Stimulated activated CD8-positive, alpha-beta memory T cell treated with anti-CD3 and anti-CD28 coated beads, Interleukin-15, amount 100 ng/mL, for 4 hours (primary cell): ENCODE measurements at places on chromosomes 7 and 10.

DNA sequence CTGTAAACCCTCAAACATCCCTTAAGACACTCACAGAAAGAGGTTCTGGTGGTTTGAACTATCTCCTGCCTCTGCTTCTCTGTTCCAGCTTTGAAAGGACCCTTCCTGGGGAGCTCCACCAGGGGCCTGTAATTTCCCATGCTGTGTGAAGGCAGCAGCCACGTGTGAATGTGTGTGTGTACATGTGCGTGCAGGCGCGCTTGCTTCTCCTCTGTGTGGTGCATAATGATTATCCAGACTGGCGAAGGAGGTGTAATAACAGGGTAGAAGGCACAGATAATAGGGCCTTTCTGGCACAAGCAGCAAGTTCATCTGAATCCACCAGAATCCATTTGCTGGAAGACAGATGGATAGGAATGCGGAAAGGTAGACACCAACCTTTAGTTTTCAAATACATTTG lies 466.5 kb downstream of the GRID1 start:
- no peak for DNase-seq

DNA sequence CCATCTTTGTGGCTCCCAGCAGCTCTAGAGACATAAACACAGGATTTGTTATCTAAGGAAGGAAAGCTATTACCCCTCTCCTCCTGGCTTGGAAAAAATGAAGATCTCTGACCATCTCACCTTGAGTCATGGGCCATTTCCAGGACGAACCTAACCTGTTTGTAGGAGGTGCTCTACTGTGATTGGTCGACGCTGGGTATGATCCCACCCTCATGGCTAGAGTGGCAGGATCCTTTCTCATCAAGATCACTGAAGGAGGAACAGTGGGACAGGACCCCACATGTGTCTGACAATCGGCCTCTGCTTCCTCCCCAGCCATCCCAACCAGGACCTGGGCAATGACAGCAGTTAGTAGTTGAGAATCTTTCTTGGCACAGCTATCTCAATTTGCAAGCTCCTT lies 144.1 kb downstream of the EMX2 start:
- no peak for DNase-seq

- DNase-seq = no peak
Measured at GRCh38 chr7:39069031-39069430, 91.3 kb downstream of the POU6F2 start.

- no peak for DNase-seq
Measured at GRCh38 chr7:125459038-125459437, 529.4 kb upstream of the POT1 start.

GRCh38 chr10:119115926-119116325 lies 12.0 kb downstream of the DENND10 start:
- DNase-seq = no peak

GRCh38 chr7:47488969-47489342 lies 93.0 kb downstream of the TNS3 start:
- no peak for DNase-seq

DNA sequence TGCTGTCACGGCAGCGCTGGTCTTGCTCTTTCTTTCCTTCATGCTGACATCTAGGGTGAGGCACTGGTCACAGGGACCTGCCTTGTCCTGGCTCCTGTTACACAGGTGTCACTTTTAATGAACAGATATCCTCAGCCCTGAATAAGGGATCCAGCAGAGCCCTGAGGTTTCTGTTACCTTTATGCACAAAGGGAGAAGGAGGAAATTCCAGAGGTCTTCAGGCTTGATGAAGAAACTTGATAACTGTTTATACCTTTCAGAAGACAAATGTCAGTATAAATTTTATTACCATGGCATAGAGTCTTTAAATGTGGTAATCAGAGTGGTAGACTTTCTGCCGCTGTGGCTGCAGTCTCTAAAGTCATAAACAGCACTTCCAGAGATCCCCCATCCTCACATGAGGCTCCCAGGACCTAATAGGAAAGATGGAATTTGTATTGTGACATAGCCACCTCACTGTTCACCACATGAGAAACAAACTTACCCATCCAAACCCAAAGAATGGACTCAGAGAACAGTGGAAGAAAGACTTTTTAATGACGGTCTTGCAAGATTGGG lies 2.7 kb downstream of the LRRC27 start:
- no peak for DNase-seq

DNA sequence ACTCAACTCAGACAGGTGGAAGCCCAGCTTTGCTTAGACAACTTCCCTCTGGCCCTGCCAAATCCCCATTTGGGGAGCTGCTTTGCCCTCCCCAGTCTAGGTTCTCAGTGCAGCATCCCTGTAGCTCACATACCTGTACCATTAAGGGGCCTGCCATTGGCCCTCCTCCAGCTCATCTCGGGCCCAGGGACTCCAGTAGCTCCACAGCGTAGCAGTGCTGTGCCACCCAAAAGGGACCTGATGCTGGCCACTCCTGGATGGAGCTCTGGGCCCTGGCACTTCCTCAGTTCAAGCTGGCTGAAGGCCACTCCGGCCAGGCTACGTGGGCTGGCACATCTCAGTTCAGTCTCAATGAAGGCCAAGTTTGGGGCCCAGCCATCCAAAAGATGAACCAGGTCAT lies 7.4 kb downstream of the LRIT1 start:
- DNase-seq = no peak

DNA sequence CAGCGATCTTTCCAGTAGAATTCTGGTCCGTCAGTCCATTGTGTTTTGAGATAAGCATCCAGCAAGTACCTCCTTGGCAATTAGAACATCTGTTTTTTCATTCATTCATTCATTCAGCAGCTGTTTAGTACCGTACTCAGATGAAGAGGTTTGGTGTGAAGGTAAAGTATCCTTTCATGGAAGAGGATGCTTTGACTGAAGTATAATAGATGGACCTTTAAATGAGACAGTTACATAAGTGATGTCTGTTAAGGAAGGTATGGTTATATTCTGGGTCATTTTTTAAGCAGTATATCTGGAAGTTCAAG lies 1.2 kb downstream of the MAPK8 start:
- DNase-seq = no peak

DNA sequence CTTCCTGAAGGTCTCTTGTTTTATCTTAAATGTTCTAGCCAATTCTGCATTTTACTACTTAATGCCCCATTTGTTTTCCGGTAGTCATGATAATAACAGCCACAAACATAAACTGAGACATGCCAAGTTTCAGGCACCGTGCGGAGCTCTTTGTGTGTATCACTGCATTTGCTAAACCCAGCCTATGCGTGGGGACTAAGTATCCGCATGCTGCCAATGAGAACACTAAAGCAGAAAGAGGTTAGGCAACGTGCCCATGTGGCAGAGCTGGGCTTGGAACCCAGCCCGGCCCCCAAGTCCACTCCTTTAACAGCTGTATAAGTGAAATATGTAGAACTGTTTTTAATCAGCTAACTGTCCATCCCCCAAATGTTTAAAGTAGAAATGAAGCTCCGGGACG lies 54.1 kb downstream of the SLIT1 start:
- no peak for DNase-seq

GRCh38 chr7:5525271-5526099 lies 101.9 kb upstream of the TNRC18 start:
- no peak for DNase-seq

DNA sequence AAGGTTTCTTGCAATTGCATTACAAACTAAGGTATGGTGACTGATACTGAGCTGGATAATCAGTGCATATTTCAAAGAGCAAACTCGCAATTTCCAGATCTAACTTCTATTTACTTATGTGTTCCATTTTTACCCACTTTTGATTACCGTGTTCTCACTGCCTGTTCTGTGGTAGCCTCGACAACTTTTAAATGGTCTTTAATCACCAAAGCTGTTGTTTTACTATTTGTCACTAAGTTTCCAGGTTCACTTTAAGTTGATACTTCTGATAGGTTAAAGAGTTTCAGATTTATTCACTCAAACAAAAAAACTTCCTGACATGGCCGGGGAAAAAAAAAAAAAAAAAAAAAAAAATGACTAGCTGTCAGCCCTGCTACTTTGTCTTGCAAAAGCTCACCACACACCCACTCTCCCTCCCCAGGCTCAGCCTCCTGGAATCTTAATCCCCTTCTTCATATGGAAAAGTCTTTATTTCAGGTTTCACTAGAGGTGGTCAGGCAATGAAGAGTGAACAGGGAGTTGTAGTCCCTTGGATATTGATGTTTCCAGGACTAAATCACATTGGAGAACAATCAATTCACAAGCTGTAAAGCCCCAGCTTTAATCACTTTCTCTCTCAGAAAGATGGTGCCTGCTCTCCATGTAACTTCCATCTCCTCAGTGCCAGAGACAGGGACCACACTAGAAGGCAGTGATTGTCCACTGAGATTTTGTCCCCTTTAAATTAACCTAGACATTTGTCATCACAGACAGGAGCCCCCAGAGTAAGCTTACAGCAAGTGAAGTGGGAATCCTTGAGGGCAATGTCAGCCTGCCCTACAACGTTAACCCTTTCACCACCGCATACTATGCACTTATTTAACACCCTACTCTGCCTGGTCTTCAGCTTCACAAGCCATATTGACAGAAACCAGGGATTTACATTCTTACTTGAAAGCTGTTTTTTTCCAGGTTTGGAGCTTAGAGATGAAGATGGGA lies 749.1 kb upstream of the SORCS1 start:
- no peak for DNase-seq

- DNase-seq = no peak
Measured at GRCh38 chr10:125757742-125758141, 17.9 kb downstream of the MMP21 start.

DNA sequence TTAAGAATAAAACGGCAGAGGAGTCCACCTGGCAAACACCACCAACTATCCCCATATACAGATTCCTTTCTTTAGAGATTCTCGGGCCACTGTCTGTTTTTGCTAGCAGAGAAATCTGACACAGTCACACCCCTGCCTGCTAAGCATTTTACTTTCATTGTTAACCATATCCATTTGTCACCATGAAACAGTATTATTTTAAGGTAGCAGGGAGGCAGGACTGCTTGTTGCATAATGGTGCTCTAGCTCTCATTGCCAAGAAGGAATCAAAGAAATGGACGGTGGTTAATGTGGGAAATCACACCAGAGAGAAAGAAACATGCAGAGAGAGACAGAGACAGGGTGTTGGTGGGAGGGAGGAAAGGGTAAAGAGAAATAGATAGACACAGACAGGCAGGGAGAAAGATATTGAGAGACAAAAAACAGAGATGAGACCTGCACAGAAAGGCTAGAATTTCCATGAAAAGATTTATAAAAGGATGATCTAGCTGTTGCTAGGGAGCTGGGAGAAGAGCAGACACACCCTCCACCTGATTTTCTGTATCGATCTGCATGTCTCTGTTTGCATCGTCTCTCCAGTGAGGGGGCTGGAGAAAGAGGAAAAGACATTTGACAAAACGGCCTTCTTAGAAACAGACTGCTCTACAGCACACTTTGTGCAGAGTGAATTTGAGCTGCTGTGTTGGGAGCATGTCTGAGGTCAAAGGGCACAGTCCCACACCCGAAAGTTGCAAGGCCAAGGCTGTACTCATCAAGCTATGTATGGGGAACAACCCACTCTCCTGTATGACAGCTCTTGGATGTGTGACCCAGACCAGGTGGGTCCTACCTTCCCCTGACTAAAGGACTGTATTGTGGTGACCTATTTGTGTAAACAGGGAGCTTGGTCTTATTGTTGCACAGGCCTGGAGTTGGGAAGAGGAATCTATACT lies 303.1 kb downstream of the FZD1 start:
- DNase-seq = no peak

- DNase-seq = no peak
Measured at GRCh38 chr10:95796504-95796903, 40.5 kb downstream of the ENTPD1 start.

DNA sequence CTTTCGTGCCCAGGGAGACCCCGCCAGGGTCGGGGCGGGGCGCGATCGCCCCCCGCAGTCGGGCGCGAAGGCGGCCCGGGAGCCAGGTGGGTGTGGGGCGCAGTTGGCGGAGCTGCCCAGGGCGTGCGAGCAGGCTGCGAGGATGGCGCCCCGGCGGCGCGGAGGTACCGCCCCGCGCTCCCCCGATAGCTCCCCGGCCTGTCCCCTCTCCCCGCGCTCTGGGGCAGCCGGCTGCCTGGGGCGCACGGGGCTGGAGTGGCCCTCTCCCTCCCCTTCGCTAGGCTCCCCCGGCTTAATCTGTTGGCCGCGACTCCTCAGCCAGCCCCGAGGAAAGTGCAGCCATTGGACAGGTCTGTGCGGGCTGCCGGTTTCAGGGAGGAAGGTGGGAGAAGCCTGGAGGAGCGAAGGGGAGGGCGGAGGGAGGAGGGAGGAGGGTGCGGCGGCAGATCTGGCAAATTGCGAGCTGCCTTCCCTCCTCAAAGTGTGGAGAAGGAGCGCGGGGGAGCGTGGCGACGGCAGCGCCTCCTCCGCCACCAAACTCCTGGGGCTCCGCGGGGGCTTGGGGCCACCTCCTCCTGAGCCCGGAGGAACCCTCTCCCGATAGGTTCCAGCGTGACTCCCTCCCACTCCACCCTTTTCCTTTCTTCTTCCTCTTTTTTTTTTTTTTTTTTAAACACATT lies 361 bp upstream of the PLXDC2 start:
- no peak for DNase-seq

DNA sequence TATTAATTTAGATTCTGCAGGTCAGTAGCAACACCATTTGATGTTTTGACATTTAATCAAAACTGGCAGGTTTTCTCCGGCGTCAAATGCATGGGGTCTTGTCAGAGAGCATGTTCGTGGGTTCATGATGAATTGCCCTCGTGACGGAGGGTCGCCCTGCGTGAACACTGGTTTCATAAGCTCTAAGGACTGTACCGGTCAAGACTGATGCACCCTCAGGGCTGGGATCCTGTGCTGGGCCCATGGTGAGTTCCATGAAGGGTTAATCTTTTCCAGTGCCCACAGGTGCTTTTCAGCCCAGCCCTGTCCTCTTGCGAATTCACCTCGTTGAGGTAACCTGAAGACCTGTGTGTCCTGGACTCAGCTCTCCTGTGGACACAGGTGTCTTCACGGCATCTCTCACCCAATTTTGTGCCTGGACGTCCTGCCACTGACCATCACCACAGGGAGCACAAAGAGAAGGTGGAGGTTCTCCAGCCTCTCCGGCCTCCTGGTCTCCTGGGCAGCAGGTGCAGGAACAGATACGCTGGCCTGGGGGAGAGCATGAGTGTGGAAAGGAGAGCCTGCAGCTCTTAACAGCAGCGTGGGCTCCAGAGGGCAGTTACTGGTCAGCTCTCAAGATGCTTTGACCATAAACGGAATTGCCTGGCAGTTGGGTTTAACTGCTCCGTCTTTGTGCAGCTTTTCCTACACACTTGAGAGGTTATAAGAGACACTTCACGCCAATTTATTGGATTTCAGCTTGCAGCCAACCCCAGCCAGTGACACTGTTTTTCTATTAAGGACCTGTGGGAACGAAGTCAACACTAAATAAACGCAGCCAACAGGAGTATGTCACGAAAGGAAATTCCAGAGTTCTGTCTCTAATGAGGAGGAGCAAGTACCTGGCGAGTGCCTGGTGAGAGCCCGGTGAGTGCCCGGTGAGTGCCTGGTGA lies 37.4 kb upstream of the CFAP46 start:
- DNase-seq = no peak

DNA sequence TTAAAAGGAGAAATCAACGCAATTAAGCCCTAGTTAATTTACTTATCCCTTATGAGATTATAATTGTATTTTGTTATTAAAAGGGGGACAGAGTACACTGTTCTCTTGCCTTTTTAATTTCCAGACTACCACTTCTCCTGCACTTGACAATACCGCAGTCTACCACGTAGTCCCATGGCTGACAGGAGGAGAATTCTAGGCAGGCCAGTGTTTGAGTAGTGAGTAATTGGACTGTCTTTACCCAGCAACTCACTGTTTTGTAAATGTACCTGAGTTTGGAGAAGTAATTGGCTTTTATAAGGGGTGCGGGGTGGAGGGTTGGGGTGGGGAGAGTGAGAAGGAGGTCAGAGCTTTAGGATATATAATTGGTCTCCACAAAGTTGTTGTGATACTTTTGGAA lies 85.4 kb downstream of the CFTR start:
- DNase-seq = no peak
